ENCODE measurements at places on chromosomes 12 and 14. TPM values are rescaled to one million over a fixed set of nuclear protein-coding genes. Genes with fewer than 3 reads are reported as not detected.

DNA sequence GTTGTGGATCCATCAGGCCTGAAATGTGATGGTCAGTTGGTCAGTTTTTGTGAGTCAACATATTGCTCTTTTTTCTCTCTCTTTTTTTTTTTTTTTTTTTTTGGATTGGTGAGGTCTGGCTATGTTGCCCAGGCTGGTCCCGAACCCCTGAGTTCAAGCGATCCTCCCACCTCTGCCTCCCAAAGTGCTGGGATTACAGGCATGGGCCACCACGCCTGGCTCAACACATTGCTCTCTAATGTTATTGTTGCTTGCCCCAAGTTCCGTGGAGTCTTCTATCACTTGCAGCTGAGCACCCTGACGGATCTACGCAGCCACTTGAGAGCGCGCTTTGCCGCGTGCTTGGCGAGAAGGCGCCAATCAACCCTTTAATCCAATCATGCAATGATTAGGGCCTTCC is 69.5 kb upstream of the DIO3 start:
- H3K36me3 ChIP-seq: no peaks in the 10 kb centered on the region
- H3K4me3 ChIP-seq: no peak overlapping the region
- H3K27me3 ChIP-seq: no peaks in the 10 kb centered on the region
- peaks cover 14% of the 10 kb centered on the region for H3K4me1 ChIP-seq
- no peak overlapping the region for H3K27ac ChIP-seq
- DNase-seq: no peak

Gene LRTM2
- not detected for total RNA-seq

- H3K4me3 ChIP-seq: peak overlapping the region; percentile 78
- H3K27ac ChIP-seq: peak overlapping the region; percentile 74
- peak; percentile 86 for DNase-seq
- H3K4me1 ChIP-seq: peaks cover 14% of the 10 kb centered on the region
- H3K27me3 ChIP-seq: no peaks in the 10 kb centered on the region
Measured at GRCh38 chr14:21070610-21071224, 613 bp downstream of the ARHGEF40 start.

Gene OXA1L
- 125 TPM for total RNA-seq

Gene SCN8A
- 10.7 TPM for total RNA-seq

Gene KRT82
- not detected for total RNA-seq

- H3K27ac ChIP-seq: no peak overlapping the region
- no peak overlapping the region for H3K4me3 ChIP-seq
- H3K4me1 ChIP-seq: no peaks in the 10 kb centered on the region
- no peaks in the 10 kb centered on the region for H3K27me3 ChIP-seq
- DNase-seq: no peak
Measured at GRCh38 chr12:28313631-28314030, 123.4 kb downstream of the CCDC91 start.

Gene MIA2
- 16.1 TPM for total RNA-seq

- no peaks in the 10 kb centered on the region for H3K4me1 ChIP-seq
- no peaks in the 10 kb centered on the region for H3K27me3 ChIP-seq
- H3K27ac ChIP-seq: no peak within 1 kb of the TSS
- no peaks in the 10 kb centered on the region for H3K36me3 ChIP-seq
Measured at GRCh38 chr12:120978296-120979219, at the start of gene HNF1A. Gene HNF1A, plus strand, starts transcription at chr12:120978543. Its CDS starts 226 bp downstream, at chr12:120978769.

Gene FAM216A
- total RNA-seq: 22.2 TPM

- H3K4me1 ChIP-seq: no peaks in the 10 kb centered on the region
- H3K27me3 ChIP-seq: no peaks in the 10 kb centered on the region
- H3K36me3 ChIP-seq: no peaks in the 10 kb centered on the region
- H3K4me3 ChIP-seq: no peak overlapping the region
Measured at GRCh38 chr12:15583804-15584203, 205.4 kb downstream of the EPS8 start.

DNA sequence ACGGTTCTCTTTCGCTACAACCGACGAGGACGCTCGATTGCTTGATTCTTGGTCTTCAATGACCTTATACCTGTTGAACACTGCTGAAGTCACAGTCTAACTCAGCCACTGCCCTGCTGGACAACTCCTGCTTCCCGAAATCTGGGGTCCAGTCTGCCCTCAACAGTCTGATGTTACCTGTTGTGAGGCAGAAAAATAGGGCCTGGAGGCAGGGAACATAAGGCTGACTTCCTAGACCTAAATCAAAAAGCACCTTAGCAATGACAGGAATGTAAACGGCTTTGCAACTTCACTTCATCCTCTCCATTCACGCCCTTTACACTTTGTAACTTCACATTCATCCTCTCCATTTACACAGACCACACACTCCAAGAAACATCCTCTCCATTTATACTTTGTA is 597 bp upstream of the GLTP start:
- peak overlapping the region; percentile 43 for H3K27ac ChIP-seq
- no peaks in the 10 kb centered on the region for H3K27me3 ChIP-seq
- DNase-seq: no peak
- peaks cover 15% of the 10 kb centered on the region for H3K4me1 ChIP-seq
- H3K4me3 ChIP-seq: peak overlapping the region; percentile 68

Gene VRTN
- total RNA-seq: 148 TPM

Gene SPX
- total RNA-seq: 0.29 TPM

DNA sequence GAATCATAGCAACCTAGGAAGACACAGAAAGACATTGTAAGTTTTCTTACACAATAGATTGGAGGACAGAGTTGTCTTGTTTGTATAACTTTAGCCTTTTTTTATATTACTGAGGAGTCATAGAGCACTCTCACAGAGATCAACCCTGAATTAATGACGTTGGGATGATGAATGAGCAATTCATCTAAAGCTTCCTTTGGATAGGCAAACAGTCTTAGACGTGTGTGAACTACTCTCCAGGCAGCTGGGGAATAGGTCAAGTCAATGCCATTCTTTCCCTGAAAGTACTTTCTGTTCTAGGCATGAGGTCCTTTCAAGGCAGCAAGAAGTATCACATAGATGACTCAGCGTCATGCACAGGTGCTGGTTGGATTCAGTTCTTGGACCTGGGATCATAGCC is 369.1 kb upstream of the NOVA1 start:
- no peak overlapping the region for H3K27ac ChIP-seq
- DNase-seq: no peak
- no peaks in the 10 kb centered on the region for H3K4me1 ChIP-seq

GRCh38 chr12:38151991-38152700 is 164.4 kb upstream of the ALG10B start:
- H3K27ac ChIP-seq: no peak overlapping the region
- H3K27me3 ChIP-seq: no peaks in the 10 kb centered on the region
- DNase-seq: no peak
- H3K36me3 ChIP-seq: no peaks in the 10 kb centered on the region
- H3K4me3 ChIP-seq: no peak overlapping the region

Gene BRAP
- 20.1 TPM for total RNA-seq

- no peak overlapping the region for H3K27ac ChIP-seq
- DNase-seq: no peak
- no peaks in the 10 kb centered on the region for H3K36me3 ChIP-seq
- H3K4me3 ChIP-seq: no peak overlapping the region
- no peaks in the 10 kb centered on the region for H3K4me1 ChIP-seq
Measured at GRCh38 chr12:46904406-46905238, 78.8 kb upstream of the SLC38A4 start.

DNA sequence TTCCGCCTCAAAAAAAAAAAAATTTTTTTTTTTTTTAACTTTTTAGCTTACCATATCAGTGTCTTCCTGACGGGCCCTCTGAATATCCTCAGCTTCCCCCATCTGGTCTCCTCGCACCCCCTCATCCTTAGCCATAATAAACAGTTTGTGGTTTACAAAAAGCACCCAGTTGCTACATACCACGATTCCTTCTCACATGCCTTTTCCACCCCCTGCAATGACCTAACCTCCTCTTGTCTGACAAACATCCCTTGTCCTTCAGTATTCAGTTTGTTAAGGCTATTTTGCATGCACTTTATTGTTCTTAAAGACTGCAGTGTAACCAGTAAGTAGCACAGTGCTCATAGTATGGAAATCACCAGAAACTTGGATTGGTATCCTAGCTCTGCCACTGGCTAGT is 88.5 kb downstream of the PPM1H start:
- no peak overlapping the region for H3K4me3 ChIP-seq
- no peaks in the 10 kb centered on the region for H3K27me3 ChIP-seq
- H3K36me3 ChIP-seq: no peaks in the 10 kb centered on the region
- no peak for DNase-seq
- peaks cover 18% of the 10 kb centered on the region for H3K4me1 ChIP-seq
- no peak overlapping the region for H3K27ac ChIP-seq

Gene AKAP5
- 3.5 TPM for total RNA-seq

DNA sequence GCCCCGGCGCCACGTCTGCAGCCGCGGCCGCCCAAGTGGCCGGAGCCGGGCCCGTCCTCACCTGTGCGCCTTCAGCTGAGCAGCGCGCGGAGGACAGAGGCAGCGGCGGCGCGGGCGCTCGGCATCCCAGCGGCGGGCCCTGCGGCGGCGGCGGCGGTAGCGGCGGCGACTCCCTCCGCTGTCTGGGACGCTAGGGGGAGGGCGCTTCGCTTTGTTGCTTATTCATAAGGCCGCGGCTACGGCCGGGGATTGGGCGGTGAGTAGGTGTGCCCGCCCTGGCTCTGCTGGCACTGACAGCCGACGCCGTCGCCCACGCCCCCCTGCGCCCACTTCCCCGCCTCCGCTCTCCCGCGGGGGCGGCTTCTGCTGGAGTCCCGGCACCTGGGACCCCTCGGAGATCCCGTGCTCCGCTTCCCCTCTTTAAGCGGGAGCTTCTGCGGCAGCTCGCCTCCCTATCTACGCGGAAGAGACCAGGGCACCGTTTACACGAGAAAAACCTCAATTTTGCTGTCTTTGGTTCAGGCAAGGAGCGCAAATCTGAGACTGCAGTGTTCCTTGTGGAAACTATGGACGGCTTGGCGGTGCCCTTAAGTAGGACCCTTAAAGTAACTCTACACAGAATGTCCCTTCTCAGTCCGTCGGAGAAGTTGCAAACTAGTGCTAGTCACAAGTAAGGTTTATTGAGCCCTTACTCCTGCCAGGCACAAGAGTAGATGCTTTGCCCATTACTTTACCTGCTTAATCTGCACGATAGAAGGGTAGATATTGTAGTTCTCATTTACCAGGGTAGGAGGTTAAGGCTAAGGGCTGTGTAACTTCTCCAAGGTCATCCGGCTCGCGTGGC is at the start of gene ARMH4:
TSS of gene ARMH4 (minus strand) at position 200 of the 844 bp plus-strand sequence. CDS start 12,855 bp downstream, outside the sequence.
- peaks cover 12% of the 10 kb centered on the region for H3K4me1 ChIP-seq
- peak; percentile 59 for DNase-seq
- H3K4me3 ChIP-seq: peak within 1 kb of the TSS; percentile 70
- H3K36me3 ChIP-seq: no peaks in the 10 kb centered on the region

DNA sequence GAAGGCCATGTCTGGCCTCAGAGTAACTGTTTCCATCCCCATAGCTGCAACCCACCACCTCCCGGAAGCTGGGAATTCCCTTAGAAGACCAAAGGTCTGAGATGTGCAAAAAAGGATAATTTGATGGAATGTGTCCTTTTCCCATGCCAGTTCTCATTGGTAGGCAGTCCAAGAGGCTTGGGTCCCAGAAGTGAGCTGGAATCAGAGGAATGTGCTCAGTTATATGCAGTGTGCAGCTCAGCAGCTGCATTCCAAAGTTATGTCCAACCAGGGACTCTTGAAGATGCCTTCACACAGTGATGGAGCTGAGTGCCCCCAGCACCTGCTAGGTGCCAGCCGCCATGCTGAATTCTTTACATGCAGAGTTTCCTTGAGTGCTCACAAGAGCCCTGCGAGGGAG is 583.9 kb upstream of the TBX3 start:
- no peaks in the 10 kb centered on the region for H3K36me3 ChIP-seq
- H3K27ac ChIP-seq: no peak overlapping the region
- H3K4me3 ChIP-seq: no peak overlapping the region
- DNase-seq: no peak
- no peaks in the 10 kb centered on the region for H3K27me3 ChIP-seq
- H3K4me1 ChIP-seq: no peaks in the 10 kb centered on the region

DNA sequence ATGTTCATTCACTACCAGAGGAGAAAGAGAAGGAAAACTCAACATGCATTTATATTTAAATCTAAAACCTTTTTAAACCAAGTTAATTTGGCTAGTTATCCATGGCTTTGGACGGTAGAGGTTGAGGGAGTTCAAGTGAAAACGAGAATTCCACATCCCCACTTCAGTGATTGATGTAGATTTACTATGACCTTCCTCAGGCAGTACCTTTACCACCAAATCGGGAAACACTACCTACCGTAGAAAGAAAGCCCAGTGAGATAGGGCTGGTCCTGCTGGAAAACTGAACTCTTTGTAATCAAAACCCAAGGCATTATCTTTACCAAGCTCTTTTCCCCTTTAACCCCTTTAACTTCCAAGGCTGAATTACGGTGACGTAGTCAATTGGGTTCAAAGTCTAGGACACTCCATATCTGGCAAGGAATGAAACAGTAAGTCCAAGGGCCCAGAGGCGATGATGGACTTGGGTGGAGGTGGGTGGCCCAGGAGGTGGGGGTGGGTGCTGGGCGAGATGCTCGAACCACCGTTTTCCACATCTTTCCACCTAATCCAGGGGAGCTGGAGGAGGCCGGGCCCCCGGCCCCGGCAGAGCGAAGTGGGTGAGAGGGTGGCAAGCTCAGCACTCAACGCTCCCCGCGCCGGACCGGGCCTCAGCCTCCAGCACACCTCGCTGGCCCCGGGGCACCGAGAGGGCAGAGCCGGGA is 618 bp downstream of the SEC23A start:
- no peak for DNase-seq
- H3K27ac ChIP-seq: peak overlapping the region; percentile 70
- H3K27me3 ChIP-seq: no peaks in the 10 kb centered on the region
- no peaks in the 10 kb centered on the region for H3K36me3 ChIP-seq
- peak overlapping the region; percentile 83 for H3K4me3 ChIP-seq

- no peak for DNase-seq
- H3K4me1 ChIP-seq: no peaks in the 10 kb centered on the region
- H3K4me3 ChIP-seq: no peak overlapping the region
- H3K27me3 ChIP-seq: no peaks in the 10 kb centered on the region
- no peaks in the 10 kb centered on the region for H3K36me3 ChIP-seq
Measured at GRCh38 chr14:56199095-56199981, 81.1 kb downstream of the PELI2 start.

DNA sequence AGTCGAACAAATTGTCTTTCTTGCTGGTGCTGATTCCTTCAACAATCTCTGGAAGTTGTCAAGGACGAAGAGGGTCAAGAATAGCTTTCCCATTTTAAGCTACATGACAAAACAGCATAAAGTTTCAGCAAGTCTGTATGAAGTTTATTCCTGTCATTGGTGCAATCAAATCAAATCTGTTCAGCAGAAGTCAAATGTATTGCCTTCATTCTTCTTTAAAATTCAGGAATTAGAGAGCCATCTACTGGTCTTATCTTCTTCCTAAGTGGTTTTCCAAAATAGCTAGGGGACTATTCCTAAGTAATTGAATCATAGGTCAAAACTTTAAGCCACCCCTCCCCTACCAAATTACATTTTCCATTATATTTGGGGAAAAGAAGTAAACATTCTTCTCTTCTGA is 990.2 kb downstream of the GALC start:
- no peak overlapping the region for H3K4me3 ChIP-seq
- no peaks in the 10 kb centered on the region for H3K27me3 ChIP-seq
- no peak overlapping the region for H3K27ac ChIP-seq
- no peaks in the 10 kb centered on the region for H3K36me3 ChIP-seq
- H3K4me1 ChIP-seq: no peaks in the 10 kb centered on the region
- no peak for DNase-seq

- no peaks in the 10 kb centered on the region for H3K36me3 ChIP-seq
- H3K27me3 ChIP-seq: no peaks in the 10 kb centered on the region
- H3K27ac ChIP-seq: no peak overlapping the region
- H3K4me1 ChIP-seq: no peaks in the 10 kb centered on the region
- no peak for DNase-seq
- H3K4me3 ChIP-seq: no peak overlapping the region
Measured at GRCh38 chr14:33810308-33810707, 140.6 kb downstream of the EGLN3 start.

All from H1 (cell line).